Substantia nigra (tissue), 51 donors: ENCODE measurements at places on chromosomes 6 and 20.

DNA sequence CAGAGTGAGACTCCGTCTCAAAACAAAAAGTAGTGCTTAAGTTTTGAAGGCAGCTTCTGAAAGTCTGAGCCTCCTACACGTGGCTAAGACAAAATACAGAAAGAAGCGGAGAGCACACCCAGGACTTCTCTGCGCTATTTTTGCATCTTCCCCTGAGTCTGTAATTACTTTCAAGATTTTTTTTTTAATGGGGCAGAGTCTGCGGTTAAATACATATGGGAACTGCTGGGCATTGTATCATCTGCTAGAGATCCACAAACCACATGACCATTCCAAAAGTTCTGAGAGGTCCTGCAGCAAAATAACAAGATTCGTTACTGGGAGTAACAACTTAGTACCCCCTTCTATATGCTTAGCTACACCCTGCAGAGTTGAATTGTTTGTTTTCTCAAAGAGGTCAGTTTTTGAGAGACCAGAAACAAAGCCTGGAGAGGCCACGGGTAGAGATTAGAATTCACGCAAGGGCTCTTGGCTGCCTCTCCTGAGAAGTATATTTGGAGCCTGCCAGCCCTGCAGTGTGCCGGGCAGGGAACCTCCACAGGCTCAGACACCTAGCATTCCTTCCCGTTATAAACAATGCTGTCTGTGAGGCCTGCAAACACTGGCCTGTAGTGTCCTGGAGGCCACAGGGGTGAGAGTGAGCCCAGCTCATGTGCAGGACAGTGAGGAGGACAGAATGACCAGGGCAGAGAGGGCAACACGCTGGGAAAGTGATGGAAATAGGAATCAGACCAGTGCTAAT, 48.2 kb upstream of the FAM50B start:
- no peak for DNase-seq

DNA sequence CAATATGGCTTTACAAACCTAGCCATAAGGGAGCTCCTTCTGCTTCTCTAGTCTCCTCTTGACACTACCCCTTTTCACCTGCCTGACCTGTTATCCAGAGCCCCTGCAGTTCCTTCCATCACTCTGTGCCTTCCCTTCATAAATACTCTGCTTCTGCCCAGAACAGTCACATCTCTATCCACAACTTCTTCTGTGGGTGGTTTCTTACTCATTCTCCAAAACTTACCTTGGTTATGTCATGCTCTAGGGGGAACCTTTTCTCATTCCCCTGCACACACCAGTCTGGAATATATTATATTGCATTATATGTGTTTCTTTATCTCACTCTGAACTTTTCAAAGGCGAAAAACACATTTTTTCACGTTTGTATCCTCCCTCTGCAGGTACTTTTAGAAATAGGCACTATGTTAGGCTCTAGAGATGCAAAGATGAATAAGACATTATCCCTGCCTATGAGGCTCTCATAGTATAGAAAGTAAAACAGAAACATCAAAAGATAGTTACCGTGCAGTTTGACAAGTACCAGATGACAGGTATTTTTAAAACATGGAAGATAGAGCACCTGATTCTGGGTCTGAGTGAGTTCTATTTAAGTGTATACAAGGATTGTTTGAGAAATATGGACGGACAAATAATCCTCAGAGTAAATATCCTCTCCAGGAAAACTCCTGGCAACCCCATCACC, 51.5 kb downstream of the AIG1 start:
- DNase-seq = no peak

GRCh38 chr6:127118298-127119101, at the start of gene RSPO3:
Gene RSPO3, plus strand, starts transcription at chr6:127118671. Its CDS starts 522 bp downstream, at chr6:127119193.
- peak; percentile 61 for DNase-seq

- DNase-seq = no peak
Measured at GRCh38 chr6:136123468-136123867, 126.6 kb downstream of the MTFR2 start.

DNA sequence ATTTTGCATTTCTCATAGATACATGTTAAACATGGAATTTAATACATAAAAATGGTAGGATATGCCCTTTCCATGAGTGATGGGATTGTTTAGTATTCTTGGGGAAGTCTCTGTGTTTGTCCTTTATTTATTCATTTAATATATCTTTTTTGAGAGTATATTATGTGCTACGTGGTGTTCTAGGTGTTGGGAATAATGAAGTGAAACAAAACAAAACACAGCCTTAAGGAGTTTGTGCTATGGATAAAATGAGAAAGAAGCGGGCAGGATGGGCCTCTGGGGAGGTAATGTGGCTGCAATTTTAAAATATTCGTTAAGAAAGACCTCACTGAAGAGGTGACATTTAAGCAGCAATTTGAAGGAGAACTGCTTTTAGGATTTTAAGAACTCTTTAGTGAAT, 851.5 kb downstream of the MAFB start:
- no peak for DNase-seq

- no peak for DNase-seq
Measured at GRCh38 chr20:23636182-23636907, 1.4 kb downstream of the CST3 start.

DNA sequence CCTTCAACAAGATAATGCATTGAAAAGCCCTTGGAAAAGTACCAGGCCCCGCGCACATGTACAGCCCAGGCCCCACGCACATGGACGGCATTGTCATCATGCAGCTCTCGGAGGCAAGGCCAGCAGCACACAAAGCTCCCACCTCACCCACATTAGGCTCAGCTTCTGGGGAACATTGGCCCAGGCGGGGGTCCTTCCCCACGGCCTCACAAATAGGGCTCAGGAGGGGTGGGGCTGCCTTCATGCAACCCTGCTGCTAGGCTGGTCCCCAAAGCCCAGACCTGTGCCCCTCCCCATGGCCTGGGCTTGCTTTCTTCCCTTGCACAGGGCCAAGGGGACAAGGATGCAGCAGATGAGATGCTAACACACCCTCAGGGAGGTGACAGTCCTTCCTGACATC, 26.7 kb downstream of the NPEPL1 start:
- DNase-seq = no peak

DNA sequence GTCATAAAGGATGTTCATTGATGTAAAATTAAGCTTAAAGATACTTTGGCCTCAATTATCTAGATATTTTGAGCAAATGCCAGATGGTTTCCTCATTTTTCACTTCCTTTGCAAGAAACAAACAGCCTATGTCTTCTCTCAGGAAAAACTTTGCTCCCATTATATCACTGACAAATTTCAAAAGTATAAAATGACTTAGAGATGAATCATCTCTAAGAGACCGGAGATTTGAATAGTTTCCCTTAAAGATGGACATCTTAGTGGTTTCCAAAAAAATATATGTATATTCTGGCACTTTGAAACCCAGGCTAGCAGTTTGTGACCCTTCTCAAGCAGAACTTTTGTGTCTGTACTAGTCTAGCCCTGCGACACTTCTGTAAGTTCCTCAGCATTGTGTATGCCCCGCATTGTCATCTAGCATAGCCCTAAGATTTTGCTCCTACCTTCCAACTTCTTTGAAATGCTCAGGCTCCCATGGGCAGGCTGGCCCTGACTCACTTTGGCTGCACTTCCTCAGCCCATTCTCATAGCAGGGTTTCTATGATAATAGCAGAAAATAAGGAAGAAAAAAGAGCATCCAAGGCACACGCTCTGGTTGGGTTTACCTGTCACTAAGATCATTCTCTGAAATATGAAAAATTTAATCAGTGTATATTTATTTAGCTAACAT, 25.7 kb upstream of the POU3F2 start:
- no peak for DNase-seq

DNA sequence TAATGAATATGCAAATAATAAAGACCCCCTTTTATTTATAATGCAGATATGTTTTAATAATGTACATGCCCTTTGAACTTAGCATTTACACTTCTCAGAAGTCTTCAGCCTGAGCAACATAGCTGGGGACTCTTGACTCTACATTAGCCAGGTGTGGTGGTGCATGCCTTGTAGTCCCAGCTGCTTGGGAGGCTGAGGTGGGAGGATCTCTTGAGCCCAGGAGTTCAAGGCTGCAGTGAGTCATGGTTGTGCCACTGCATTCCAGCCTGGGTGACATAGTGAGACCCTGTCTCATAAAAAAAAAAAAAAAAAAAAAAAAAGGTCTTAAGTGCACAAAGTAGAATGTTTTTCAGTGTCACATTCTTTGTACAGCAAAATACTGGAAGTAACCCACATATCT, 17.3 kb upstream of the MAPK13 start:
- no peak for DNase-seq

GRCh38 chr6:11767978-11768756, 10.4 kb downstream of the ADTRP start:
- no peak for DNase-seq

DNA sequence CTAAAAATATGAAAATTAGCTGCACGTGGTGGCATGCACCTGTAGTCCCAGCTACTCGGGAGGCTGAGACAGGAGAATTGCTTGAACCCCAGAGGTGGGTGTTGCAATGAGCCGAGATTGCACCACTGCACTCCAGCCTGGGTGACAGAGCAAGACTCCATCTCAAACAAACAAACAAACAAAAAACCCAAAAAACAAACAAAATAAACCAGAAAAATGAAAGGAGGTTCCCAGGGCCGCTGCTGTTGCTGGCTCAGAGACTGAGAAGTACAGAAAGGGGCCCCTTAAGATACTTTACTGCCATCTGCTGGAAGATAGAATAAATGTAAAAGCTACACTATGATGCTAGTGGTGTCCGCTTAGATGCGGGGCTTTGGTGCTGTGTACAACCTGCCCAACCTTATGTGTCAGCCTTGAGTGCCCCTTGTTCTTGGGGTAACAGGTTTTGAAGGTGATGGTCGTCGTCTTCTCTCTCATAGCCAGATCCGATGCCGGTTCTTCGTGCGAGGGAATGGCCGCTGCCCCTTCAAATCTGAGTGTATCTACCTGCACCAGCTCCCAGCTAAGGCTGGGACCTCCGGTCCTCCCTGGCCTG, 2.8 kb upstream of the FANCE start:
- peak; percentile 28 for DNase-seq

DNA sequence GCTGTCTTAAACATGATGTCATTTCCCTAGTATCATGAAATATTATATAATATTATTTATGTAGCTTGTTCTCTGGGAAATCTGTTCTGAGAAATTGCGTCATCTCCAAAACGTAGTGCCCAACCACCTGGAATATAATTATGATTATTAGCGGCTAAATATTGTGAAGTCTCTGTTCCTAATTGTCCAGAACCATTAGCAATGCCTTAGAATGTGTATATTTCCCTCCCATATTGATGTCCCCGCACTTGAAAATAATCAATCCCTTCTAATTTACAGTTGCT, 54.4 kb downstream of the OTOR start:
- no peak for DNase-seq

DNA sequence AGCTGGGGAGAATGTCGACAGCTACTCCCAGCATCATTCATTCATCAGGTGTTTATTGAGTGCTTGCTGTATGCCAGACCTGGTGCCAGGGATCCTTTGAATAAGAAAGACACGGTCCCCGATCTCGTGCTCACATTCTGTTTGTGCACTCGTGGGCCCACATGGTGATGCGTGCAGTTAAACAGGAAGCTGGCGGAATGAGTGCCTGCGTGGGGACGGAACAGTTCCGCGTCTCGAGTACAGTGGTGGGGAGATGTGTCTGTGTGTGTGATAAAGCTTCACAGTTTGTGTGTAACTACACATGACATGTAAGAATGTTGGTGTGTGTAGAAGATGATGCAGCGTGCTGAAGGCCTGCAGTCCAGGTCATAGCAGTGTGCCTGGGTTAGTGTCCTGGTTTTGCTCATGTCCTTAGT, 6.5 kb downstream of the RBM38 start:
- no peak for DNase-seq

DNA sequence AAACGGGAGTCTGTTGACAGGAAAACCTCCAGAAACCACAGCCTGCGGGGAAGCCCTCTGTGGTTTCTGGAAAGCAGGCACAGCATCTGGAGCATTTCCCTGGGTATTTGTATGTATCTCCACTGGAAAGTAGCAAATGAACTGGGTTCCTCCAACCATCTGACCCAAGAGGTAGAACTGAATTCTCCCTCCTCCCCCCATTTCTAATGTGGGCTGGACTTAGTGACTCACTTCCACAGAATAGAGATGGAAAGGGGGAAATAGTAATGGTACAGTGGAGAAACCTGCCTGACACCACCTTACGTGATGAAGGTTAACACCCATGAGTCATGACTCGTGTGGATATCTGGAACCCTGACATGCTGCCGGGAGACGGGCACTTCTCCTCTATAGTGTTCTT, 51.9 kb upstream of the XRN2 start:
- DNase-seq = no peak

GRCh38 chr6:11833626-11834592, 55.3 kb upstream of the ADTRP start:
- DNase-seq = no peak

- DNase-seq = no peak
Measured at GRCh38 chr6:109282756-109283155, 99.5 kb downstream of the CD164 start.

GRCh38 chr6:6331393-6331792, 10.9 kb upstream of the F13A1 start:
- no peak for DNase-seq

- DNase-seq = no peak
Measured at GRCh38 chr6:98716341-98716740, 118.0 kb upstream of the POU3F2 start.

DNA sequence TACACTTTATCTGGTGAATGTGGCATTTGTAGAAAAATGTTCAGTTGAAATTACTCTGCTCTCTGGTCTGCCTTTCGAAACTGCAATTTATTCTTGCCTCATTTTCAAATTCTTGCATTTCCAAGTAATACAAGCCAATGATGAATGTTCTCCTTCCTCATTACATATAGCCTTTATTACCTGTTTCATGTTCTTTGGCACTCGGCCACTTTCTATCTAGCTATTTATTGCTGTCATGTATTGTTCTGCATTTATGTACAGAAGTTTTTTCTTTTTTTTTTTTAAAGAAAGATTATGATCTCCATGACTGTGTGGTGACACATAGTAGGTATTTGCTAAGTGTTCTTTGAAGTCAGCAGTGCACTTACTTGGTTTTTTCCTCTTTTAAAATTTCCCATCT, 261.4 kb downstream of the ZFAND3 start:
- no peak for DNase-seq

- DNase-seq = no peak
Measured at GRCh38 chr20:58408603-58409246, 19.7 kb downstream of the VAPB start.

DNA sequence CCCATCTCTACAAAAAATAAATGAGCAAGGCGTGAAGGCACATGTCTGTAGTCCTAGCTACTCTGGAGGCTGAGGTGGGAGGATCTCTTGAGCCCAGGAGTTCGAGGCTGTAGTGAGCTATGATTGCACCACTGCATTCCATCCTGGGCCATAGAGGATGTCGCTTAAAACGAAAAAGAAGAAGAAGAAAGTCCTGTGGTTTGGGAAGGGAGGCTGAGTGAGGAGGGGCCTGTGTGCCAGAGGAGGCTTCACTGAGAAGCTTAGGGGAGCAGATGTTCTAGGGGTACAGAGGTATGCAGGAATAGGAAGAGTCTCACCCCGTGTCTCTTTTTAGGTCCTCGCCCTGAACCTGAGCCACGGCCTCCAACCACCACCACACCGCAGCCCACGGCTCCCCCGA, 4.2 kb downstream of the MMP9 start:
- no peak for DNase-seq

GRCh38 chr6:140393665-140394540, 1019.5 kb upstream of the CITED2 start:
- DNase-seq = no peak
